ENCODE measurements at places on chromosomes 16 and 17. TPM values are rescaled to one million over a fixed set of nuclear protein-coding genes. Genes with fewer than 3 reads are reported as not detected.

C16orf95 gene
- 6.0 TPM for total RNA-seq

DNA sequence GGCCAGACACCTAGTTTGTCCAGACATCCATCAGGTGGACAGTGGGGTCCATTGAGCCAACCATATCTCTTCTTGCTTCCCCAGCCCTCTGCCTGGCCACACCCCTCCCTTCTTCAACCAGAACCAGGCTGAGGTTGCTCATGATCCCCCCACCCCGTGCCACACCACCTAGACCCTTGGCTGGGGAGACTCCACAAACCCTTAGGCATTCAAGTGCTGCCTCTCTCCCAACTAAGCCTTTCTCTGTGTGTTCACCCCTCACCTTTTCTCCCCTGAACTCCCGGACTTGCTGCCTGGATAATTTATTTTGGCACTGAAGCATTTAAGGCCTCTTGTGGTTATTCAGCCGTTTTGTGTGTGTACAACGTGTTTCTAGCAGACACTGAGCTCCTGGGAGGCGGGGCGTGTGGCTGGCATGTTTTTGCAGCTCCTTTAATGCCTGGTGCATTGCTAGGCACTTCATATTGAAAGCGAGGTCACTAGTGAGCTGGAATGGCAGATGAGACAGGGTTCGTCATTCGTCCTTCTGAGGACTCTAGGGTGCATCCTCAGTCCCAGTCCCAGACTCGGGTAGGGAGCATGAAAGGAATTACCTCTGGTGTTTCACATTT lies 28.7 kb downstream of the CACNA1G start:
- no peak for DNase-seq

DNA sequence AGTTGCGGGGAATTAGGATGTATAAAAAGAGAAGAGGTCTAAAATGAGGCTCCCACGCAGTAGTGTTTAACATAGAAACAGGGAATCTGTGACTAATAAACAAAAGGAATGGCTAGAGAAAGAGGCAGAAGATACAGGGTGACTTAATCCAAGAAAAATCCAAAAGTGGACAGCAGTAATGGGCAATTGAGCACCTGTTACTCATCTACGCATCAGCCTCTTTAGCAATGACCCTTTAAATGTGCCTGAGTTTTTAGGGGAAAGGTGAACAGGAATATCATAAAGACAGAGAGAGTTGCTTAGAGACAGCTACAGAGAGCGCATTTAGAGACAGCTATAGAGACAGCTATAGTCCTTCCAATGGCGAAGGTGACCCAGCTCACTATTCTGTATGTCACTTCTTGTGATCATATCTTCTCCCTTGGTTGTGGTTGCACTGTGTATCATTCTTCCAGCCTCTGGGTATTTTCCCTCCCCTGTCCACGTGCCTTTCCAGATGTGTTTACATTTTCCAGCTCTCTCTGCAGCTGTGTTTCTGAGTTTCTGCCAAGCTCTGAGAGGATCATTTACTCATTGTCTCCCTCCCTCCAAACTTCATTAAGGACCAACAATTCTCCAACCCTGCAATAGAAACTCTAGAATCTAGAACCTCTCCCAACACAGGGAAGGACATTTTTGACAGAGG lies 61.5 kb downstream of the MYOCD start:
- DNase-seq: no peak

DNA sequence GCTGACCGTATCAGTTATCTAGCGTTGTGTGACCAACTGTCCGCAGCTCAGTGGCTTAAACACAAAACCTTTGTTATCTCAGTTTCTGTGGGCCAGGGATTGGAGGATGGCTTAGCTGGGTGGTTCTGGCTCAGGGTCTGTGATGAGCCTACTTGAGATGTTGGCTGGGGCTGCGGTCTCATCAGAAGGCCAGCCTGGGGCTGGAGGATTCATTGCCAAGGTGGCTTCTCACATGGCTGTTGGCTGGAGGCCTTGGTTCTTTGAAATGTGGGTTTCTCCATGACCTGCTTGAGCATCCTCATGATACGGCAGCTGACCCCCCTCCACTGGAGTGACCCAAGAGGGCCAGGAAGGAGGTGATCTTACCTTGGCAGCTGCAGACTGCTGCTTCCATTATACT lies 16.7 kb downstream of the GSE1 start:
- no peak for DNase-seq

DNA sequence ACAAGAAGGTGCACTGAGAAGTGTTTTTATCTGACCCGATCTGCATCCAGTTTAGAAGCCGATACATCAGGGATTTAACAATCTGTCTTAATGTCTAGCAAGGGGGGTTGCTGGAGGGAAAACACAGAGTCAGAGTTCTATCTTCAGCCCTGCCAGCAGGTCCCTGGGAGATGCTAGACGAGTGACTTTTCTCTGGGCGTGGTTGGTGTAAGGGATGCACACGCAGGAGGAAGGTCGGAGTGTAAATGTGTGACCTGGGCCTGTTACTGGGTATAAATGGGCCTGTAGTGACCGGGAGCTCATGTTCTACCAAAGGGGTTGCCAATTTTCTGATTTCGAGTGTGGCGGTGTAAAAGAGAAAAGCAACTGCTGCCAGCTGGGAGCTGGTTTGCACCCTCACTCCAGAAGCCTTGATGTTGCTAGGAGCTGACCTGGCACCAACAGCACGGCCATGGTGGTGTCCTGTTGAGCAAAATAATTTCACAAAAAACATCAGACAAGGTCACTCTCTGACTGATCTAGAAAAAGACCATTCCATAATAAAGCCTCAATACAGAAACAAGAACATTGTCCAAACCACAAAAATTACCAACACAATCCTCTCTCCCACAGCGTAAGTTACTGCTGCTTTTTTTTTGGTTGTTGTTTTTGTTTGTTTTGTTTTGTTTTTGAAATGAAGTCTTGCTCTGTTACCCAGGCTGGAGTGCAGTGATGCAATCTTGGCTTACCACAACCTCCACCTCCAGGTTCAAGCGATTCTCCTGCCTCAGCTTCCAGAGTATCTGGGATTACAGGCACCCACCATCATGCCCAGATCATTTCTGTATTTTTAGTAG lies 1.3 kb upstream of the KCTD13 start:
- DNase-seq: no peak

NRN1L gene
- total RNA-seq: 1.1 TPM

MPV17L gene
- total RNA-seq: 10.4 TPM

CACNA1H gene
- 31.1 TPM for total RNA-seq

GRCh38 chr17:74579900-74580299 lies 12.2 kb downstream of the CD300LD start:
- DNase-seq: no peak

GRCh38 chr17:18966831-18967624 lies 15.1 kb downstream of the SLC5A10 start:
- DNase-seq: no peak

- DNase-seq: no peak
These were observed 522.9 kb downstream of the HS3ST4 start for GRCh38 chr16:26214581-26215174.

NOTUM gene
- total RNA-seq: 2.0 TPM

DNA sequence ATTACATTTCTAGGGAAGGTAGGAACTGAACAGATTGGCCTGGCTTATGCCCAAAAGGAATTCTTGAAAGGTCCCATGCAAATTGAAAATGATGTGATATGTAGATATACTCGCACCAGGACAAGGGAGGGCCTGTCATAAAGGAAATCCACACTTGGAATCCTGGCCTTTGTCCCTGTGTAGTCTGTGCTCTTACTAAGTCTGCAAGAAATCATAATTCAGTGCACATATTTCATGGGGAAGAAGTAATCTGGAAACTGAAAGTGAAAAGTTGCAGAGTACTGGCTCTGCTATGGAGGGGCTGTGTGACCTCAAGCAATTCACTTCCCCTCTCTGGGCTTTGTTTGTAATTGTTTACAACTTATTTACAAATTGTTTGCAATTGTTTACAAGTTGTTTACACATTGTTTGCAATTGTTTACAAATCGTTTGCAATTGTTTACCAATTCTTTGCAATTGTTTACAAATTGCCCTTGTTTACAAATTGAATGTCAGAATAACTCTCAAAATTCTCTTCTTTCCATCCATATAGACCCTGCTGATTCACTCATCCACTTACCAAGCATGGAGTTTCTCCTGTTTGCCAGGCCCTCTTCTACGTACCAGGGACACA lies 12.9 kb downstream of the SCNN1G start:
- DNase-seq: no peak

GRCh38 chr17:17738901-17739300 lies 57.6 kb downstream of the RAI1 start:
- no peak for DNase-seq

- no peak for DNase-seq
These were observed 44.6 kb downstream of the VPS35L start for GRCh38 chr16:19599968-19600716.

DNA sequence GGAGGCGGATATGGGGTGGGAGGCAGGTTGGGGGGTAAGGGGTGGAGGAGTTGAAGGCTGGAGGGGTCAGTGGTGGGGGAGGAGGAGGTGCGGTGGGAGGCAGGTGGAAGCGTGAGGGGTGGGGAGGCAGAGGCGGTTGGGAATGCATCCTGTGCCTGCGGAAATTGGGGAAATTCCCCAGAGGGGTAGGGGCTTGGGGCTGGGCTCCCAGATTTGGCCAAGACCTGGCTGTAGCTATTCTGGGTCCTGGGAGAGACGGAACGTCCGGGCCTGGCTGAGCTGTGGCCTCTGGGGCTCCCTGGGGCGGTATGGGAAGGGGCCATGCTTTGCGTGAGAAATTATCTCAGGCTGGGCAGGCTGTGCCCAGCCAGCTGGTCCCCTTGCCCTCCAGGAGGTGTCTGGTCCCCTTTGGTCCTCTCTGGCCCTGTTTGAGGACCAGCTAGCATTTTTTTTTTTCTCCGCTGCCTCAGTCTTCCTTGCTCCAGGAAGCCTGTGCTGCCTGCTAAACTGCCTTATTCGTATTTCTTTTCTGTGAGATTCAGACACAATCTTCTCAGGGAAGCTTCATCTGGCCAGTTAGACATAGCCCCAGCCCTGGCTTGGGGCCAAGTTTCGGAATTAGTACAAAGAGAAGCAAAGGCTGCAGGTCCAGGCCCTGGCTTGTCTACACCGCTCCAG lies 7.3 kb upstream of the TRPV2 start:
- no peak for DNase-seq

- DNase-seq: no peak
These were observed 6.2 kb downstream of the JMJD6 start for GRCh38 chr17:76720211-76720610.

GP1BA gene
- total RNA-seq: 0.15 TPM

GRCh38 chr16:4683255-4684057 lies 9.9 kb upstream of the NUDT16L1 start:
- DNase-seq: no peak

SLFN12L gene
- 0.33 TPM for total RNA-seq

GRCh38 chr17:69714669-69715068 lies 300.2 kb downstream of the MAP2K6 start:
- DNase-seq: no peak

- no peak for DNase-seq
These were observed at the start of gene PIPOX for GRCh38 chr17:29042679-29043538. Gene PIPOX, plus strand, starts transcription at chr17:29043141. Its CDS starts 85 bp downstream, at chr17:29043226.

LITAFD gene
- total RNA-seq: not detected
